HCT116 (cell line): ENCODE measurements at places on chromosomes 6 and 20. TPM values are rescaled to one million over a fixed set of nuclear protein-coding genes. Genes with fewer than 3 reads are reported as not detected.

VSTM2L gene
- 0.69 TPM for total RNA-seq

NKX2-4 gene
- not detected for total RNA-seq

TRDN gene
- total RNA-seq = not detected

TRIM39 gene
- 11.2 TPM for total RNA-seq

MEP1A gene
- total RNA-seq = not detected

PDYN gene
- not detected for total RNA-seq

FLRT3 gene
- total RNA-seq = 1.5 TPM

DNA sequence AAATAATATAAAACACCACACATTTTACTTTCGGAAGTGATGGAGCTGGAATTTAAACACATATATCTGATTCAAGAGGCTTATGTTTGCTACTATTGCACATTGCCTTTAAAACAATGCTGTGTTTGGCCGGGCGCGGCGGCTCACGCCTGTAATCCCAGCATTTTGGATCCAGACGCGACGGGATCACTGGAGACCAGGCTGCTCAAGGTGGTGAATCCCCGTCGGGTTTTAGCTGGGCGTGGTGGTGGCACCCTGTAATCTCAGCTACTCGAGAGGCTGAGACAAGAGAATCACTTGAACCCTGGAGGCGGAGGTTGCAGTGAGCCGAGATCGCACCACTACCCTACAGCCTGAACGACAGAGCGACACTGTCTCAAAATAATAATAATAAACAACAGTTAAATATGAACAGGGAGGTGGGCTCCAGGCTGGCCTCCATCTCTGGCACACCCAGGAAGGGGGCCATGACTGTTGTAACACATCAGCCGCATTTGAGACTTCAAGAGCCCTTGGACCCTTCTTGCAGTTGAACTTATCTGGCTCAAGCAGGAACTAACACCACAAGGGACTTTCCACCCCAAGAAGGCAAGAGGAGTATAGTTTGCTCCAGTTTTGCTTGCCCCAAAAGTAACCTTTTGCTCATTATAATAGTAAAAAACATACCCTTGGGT lies 127.1 kb upstream of the ZNF184 start:
- H3K4me1 ChIP-seq = peaks cover 35% of the 10 kb centered on the region
- H3K27me3 ChIP-seq = no peaks in the 10 kb centered on the region
- H3K4me3 ChIP-seq = peak overlapping the region; percentile 66; the same call in 1 of the 2 replicates
- no peak for DNase-seq

GRCh38 chr6:6600875-6601274 lies 12.4 kb downstream of the LY86 start:
- no peaks in the 10 kb centered on the region for H3K36me3 ChIP-seq
- H3K4me1 ChIP-seq = no peaks in the 10 kb centered on the region
- DNase-seq = no peak
- no peak overlapping the region for H3K27ac ChIP-seq
- peaks cover 11% of the 10 kb centered on the region; the same call in 1 of the 2 replicates for H3K27me3 ChIP-seq
- no peak overlapping the region for H3K4me3 ChIP-seq

DNA sequence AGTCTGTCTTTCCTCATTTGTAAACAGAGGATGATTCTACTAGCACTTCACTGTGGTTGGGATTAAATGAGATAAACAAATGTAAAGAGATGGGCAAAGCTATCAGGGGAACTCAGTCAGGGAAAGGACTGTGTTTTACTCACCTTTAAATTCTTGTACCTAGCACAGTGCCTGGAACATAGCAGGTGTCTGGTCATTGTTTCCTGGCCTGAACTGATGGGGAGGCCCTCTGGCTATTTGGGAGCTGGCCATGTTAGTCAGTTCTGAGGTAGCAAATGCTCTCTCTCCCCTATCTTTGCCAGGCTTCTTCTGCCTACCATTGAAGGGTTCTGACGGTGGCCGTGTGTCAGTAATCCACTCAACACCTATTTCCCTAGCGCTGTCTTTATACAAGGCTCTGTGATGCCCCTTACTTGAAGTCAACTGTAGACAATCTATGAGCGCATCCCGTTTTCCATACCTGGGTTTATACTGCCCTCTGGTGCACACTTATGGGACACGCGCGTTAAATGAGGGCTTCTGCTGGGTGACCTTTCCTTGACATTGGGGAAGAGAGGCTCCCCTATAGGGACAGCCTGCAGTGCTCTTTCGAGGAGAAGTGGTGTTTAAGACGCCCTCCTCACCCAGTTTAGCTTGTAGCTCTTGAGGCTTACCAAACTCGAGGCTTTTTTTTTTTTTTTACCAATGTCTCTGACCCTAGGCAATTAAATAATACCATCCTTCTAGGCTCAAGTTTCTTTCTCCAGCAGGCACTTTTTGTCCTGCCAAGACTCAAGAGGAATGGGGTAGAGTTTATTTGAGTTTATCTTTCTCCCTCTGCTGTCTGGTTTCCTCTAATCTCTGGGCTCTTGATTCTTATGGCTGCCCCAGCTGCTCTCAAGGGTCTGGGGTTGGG lies 4.0 kb upstream of the SPATS1 start:
- DNase-seq = peak; percentile 54
- no peak overlapping the region for H3K4me3 ChIP-seq
- no peaks in the 10 kb centered on the region for H3K27me3 ChIP-seq
- no peaks in the 10 kb centered on the region for H3K36me3 ChIP-seq

DNA sequence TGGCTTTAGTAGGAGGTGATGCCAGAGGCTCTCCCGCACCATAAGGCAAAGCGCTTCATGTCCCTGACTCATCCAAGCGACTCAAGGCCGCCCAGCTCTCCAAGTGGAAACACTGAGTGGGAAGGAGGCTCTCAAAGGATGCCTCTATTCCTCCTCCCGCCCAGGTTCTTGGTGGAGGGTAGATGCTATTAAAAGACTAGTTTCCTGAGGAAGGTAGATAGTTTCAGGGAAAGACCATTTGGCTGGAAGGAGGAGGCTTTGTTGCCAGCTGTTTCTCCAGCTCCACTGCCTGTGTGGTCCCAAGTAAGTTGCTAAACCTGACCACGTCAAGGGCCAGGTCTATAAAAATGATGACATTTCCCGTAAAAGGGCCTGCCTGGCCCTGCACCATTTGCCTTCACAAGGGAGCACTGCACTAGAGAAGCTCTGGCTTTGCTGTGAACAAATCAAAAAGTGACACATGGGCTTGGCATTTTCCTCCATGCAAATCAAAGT lies 48.2 kb downstream of the GMDS start:
- no peaks in the 10 kb centered on the region for H3K27me3 ChIP-seq
- peaks cover 4% of the 10 kb centered on the region for H3K4me1 ChIP-seq
- no peak overlapping the region for H3K4me3 ChIP-seq
- peak; percentile 28 for DNase-seq

GRCh38 chr6:170291271-170292110 lies 613 bp upstream of the DLL1 start:
- H3K4me3 ChIP-seq = peak overlapping the region; percentile 67
- peak overlapping the region; percentile 27; the same call in 1 of the 2 replicates for H3K27ac ChIP-seq
- H3K4me1 ChIP-seq = peaks cover 21% of the 10 kb centered on the region
- H3K27me3 ChIP-seq = peaks cover 4% of the 10 kb centered on the region; the same call in 1 of the 2 replicates
- H3K36me3 ChIP-seq = no peaks in the 10 kb centered on the region

GRCh38 chr6:12020187-12020791 lies 8.2 kb downstream of the HIVEP1 start:
- no peak overlapping the region for H3K4me3 ChIP-seq
- no peaks in the 10 kb centered on the region for H3K27me3 ChIP-seq

GRCh38 chr6:111691345-111692225 lies 85.9 kb upstream of the TRAF3IP2 start:
- peaks cover 9% of the 10 kb centered on the region; the same call in 1 of the 2 replicates for H3K4me1 ChIP-seq
- H3K27ac ChIP-seq = no peak overlapping the region
- DNase-seq = no peak
- H3K27me3 ChIP-seq = no peaks in the 10 kb centered on the region

DNA sequence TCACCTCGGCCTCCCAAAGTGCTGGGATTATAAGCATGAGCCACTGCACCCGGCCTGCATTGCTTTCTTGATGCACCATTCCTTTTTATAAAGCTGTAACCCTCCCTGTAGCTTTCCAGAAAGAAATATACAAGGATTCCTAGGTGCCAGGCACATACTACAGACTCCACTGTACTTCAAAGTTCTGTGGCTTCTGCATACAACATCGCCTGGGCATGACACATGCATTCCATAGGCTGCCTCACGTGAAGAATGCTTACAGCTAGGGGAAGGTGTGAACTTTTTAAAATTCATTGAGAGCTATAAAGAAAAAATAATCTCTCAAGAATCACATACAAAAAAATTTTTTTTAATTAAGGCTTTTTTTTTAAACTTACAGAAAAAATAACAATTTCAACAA lies 50.2 kb downstream of the TRAM2 start:
- H3K27me3 ChIP-seq = no peaks in the 10 kb centered on the region
- no peaks in the 10 kb centered on the region for H3K36me3 ChIP-seq
- H3K4me3 ChIP-seq = no peak overlapping the region
- H3K4me1 ChIP-seq = peaks cover 25% of the 10 kb centered on the region
- H3K27ac ChIP-seq = no peak overlapping the region
